Ascending aorta (tissue), 2 donors: ENCODE measurements at places on chromosomes 3 and 15. TPM values are rescaled to one million over a fixed set of nuclear protein-coding genes. Genes with fewer than 3 reads are reported as not detected.
A peak's percentile ranks its signal among the peaks of the same experiment; 100 is the strongest.

CCRL2 gene
- total RNA-seq: not detected

GRCh38 chr3:148100476-148100875, 597.2 kb upstream of the AGTR1 start:
- DNase-seq: no peak

- DNase-seq: no peak
These were observed 508.6 kb upstream of the SUCLG2 start for GRCh38 chr3:68163062-68163461.

DNA sequence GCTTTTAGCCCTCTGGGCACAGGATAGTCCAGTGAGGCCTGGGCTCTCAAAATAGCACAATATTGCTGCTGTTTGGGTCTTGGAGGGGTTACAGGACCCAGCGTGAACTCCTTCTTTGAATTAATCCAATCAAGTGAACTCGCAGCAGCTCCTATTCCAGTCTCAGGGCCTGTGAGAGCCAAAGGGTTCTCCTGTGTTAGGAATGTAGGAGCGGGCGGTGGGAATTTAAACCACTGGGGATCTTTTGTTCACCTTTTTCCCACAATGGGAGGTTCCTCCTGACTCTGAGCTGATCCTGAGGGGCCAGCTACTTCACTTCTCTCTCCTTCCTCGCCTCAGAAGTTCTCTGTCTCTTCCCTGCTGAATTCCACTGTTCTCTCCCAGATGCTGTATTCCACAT, 504.0 kb downstream of the UNC13C start:
- DNase-seq: no peak

SI gene
- not detected for total RNA-seq

ADGRG7 gene
- total RNA-seq: not detected

DNA sequence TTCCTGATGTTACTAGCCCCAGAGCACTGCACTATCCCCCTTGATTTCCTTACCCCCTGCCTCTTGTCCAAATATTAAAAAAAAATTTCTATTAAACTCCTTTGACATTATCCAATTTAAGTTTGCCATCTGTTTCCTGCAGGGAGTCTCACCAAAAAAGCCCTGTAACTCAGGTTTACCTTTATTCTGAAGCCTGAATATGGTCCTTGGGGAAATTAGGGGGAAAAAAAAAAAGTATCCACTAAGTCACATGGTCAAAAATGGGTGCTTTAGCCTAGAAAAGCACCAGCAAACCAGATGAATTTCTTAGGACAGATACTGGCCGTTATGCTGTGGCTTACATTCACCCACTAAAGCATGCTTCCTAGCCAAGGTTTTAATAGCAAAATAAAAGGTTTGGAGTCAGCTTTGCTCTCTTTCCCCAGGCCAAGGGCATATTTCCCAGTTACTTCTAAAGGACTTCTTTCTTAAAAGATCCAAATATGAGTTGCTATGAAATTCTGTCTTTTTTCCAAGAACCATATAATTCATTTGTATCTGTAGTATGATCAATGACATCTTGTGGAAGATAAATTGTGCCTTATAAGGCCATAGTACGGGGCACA, 394.9 kb downstream of the LSAMP start:
- no peak for DNase-seq

GRCh38 chr3:155007729-155008128, 72.4 kb upstream of the MME start:
- DNase-seq: no peak

DNA sequence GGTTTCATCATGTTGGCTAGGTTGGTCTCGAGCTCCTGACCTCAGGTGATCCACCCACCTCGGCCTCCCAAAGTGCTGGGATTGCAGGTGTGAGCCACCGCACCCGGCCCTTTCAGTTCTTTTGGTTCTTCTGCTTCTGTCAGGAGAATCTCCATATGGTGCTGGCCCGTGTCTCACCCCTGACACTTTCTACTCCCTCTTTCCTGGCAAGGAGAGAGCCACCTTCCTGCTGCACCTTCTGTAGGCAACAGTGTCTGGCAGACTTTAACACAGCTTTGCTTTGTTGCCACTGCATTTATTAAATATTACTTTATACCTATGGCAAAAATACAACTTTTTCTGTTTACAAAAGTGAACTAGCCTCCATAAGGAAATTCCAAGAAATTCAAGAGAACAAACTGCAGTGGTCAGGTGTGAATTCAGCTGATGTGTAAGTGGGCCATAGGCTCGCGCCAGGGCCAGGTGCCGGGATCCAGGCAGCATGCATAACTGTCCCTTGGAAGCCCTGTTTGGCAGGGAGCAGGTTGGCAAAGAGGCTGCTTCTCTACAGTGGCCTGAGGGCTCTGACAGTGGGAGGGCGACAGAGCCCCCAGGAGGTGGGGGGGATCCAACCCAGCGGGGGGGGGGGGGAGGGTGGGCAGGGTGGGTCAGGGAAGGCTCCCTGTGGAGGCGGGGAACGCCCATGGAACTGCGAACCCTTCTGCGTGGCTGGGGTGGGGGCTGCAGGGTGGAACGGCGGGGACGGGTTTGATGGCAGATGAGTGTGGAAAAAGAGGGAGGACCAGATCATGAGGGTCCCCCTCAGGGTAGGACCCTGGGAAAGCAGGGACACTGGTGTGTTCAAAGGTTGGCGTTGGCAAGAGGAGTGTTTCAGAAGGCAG, 21.1 kb downstream of the CTSH start:
- DNase-seq: no peak

ZNF385D gene
- 32.0 TPM for total RNA-seq

TPRG1 gene
- total RNA-seq: 6.4 TPM

GRCh38 chr15:60618206-60618605, 139.3 kb upstream of the ICE2 start:
- no peak for DNase-seq

ROBO1 gene
- 13.4 TPM for total RNA-seq

DNA sequence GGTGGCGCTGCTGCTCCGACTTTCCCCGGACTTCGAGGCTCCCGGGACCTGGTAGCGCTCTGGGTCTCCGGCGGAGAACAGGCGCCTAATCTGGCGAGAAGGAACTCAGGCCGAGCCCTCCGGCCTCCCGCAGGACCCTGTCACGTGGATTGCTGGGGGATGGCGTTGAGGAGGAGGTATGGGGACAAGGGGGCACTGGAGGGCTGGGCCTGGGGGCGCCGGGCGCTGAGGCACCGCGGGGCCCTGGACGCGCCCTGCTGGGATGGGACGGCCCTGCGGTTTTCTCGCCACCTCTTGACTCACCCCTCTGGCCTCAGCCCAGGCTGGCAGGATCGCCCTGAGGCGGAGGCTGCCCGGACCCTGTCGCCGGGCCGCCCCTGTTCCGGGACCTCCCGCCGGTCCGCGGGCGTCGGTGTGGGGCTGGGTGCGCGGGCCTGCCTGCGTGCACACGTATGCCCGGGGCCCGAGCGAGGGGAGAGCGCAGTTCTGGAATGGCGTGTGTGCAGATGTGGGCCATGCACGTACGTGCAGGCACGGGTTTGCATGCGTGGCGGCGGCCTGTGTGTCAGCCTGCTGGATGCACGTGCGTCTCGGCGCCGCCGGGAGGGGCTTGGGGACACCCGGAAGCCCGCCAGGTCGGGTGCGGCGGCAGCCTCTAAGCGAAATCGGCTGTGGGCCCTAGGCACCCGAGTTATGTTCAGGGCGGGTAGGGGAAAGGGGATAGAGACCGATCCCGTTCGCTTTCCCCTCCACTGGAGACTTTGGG, 752 bp downstream of the C15orf39 start:
- peak; percentile 88 for DNase-seq

- DNase-seq: no peak
These were observed 233.5 kb upstream of the PROK2 start for GRCh38 chr3:72018343-72018984.

- peak; percentile 89 for DNase-seq
These were observed at the start of gene PXK for GRCh38 chr3:58332575-58333188. Gene PXK (plus strand): TSS chr3:58332892. CDS start chr3:58332989, 97 bp downstream.

PAQR9 gene
- not detected for total RNA-seq

- no peak for DNase-seq
These were observed 569.3 kb downstream of the NAALADL2 start for GRCh38 chr3:175428466-175428865.

DNA sequence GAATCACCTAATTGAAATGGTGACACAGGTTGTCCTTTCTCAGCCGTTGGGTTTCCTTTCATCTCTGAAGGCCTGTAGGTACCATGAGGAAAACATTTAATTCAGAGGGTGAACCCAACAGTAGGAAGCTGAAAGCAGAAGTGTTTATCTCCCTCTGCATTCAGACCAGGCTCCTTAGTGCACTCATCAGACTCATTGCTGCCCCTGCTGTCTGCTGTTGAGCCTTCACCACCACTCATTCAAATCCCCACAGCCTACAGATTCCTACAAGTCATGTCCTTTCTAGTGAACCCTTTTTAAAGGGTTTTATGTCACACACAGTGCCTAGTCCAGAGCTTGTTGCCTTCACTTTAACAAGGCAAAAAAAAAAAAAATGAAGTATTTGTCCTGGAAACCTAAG, 13.4 kb downstream of the WDR48 start:
- no peak for DNase-seq

DNA sequence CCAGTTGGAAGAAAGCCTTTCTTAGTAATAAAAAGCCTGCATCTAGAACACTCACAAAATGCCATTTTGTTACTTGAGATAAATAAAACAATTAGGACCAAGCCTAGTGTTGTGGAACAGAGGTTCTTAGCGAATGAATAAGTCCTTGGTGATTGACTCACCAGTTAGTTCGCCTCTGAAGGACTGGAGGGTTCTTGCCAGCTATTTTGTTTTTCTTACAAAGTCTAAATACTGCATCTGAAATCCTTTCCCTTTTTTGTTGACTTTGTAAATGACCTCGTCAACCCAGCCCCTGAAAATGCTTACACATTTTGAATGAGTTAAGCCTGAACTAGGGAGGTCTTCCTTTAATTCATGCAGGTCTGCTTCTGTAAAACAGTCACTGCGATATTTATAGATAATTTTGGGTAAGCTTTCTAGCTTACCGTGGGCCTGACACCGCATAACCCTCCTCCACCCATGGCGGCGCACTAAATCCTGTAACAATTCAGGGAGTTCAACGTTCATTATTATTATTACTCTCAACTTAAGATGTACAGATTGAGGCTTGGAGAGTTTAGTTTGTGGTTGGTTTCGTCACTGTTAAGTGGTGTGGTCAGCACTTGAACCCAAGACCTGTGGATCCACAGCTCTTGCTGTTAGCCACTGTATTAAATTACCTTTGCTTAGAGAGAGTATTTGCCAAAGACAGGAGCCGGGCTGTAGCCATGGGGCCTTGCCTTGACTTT, 45.0 kb upstream of the SACM1L start:
- no peak for DNase-seq

BCHE gene
- total RNA-seq: not detected

PTX3 gene
- 9.2 TPM for total RNA-seq

MYO5C gene
- 11.0 TPM for total RNA-seq

- no peak for DNase-seq
These were observed 75.1 kb downstream of the CLDN11 start for GRCh38 chr3:170493712-170494182.

SNTN gene
- not detected for total RNA-seq

NPRL2 gene
- total RNA-seq: 37.8 TPM
